ENCODE measurements at places on chromosomes 3 and 15. TPM values are rescaled to one million over a fixed set of nuclear protein-coding genes. Genes with fewer than 3 reads are reported as not detected.

EFCC1 gene
- 0.45 TPM for total RNA-seq

- DNase-seq, result no peak
Observed at GRCh38 chr3:110253794-110254193, 817.8 kb upstream of the NECTIN3 start.

- DNase-seq, result no peak
Observed at GRCh38 chr15:77627581-77627980, 5.1 kb downstream of the LINGO1 start.

DNA sequence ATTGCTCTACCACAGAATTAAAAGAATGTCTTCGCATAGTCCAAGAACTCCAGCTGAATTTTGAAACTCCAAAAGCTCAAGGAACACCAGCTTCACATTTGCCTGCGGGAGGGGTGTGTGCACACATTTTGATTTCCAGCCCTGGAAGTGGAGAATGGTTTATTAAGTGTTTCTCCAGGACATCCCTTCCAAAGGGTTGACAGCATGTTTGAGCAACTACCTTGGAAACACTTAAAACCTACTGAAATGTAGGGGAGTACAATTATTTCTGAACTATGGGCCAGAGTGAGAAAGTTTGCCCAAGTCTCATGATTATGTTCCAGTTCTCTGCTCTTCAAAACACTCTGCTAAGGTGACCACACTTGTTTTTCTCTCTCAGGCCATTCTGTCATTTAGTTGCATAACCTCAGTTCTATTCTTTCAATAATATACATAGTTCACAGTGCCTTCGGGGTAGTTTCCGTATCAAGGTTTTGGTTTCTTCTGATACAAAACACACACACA, 7.9 kb downstream of the ACP3 start:
- DNase-seq, result no peak

DNA sequence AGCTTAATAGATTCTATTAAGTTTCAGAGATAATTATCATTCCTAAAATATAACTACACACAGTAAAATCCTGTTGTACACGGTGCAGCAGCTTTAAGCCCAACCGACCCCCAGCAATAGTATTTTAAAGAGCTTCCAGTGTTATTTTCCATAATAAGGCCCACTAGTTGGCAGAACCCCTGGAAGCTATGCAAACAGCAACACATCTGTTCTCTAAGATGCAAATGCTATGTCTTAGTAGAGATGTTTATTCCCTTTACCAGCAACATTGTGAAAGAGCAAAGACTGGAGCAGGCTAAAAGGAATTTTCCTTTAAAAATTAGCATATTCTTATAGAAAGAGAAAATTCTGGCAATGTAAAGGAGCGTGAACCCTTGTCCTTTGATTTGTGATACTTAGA, 819.7 kb upstream of the ALCAM start:
- no peak for DNase-seq

- DNase-seq, result no peak
Observed at GRCh38 chr3:179688850-179689249, 36.0 kb downstream of the USP13 start.

PCSK6 gene
- total RNA-seq, result 4.0 TPM

Data from activated naive CD8-positive, alpha-beta T cell treated with anti-CD3 and anti-CD28 coated beads for 36 hours (primary cell).